ENCODE measurements at places on chromosomes 5 and 9.

GRCh38 chr9:96777426-96777864 is 442 bp downstream of the ZNF510 start:
- DNase-seq, result no peak

GRCh38 chr5:41748631-41749030 is 121.6 kb downstream of the OXCT1 start:
- no peak for DNase-seq

DNA sequence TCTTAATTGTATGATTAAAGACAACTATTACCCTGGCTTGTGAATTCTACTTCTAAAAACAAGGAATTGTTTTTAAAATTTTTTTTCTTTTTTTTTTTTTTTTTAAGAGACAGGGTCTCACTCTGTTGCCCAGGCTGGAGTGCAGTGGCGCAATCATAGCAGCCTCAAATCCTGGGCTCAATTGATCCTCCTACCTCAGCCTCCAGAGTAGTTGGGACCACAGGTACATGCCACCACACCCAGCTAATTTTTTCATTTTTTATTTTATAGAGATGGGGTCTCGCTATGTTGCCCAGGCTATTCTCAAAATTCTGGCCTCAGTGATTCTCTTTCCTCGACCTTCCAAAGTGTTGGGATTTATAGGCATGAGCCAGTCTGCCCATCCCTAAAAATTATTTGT is 62.3 kb downstream of the HABP4 start:
- no peak for DNase-seq

DNA sequence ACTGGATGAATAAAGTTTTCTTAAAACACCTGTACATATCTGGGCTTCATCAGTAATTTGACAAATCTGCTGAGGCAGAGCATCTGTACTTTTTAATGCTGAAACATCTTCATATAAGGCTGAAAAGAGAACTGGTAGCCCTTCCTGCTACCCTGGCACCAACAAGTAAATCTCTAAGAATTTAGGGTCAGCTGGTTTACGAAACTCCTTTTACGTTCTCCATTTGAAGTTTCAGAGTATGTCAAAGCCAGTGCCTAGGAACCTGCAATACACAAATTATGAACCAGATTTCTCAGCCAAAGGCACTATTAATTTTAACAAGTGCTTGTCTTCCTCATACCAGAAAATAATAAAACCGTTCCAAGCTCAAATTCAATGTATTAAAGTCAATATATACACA is 3.8 kb downstream of the ZFAND5 start:
- no peak for DNase-seq

DNA sequence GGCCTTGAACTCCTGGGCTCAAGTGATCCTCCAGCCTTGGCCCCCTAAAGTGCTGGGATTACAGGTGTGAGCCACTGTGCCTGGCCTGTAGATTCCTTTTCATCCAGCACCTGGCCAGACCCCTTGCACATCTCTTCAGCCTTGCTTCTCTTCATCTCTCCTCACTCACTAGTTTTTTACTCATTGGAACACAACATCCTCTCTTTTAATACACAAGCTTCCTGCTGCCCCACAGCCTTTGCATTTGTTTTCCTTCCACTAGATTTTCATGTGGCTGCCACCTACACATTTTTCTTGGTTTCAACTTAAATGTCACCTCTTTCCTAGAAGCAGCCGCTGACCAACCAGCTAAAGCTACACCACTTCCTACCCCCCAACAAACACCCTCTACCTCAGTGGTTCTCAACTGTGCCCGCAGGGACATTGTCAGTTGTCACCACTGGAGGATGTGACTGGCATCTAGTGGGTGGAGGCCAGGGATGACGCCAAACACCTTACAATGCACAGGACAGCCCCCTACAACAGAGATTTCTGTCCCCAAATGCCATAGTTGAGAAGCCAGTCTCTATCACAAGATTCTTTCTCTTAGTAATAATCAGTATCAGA is 33.7 kb downstream of the HAVCR1 start:
- DNase-seq, result no peak

GRCh38 chr9:95116002-95116807 is 201.3 kb downstream of the FANCC start:
- DNase-seq, result no peak

- no peak for DNase-seq
Observed at GRCh38 chr5:133821311-133821741, 147.1 kb downstream of the C5orf15 start.

DNA sequence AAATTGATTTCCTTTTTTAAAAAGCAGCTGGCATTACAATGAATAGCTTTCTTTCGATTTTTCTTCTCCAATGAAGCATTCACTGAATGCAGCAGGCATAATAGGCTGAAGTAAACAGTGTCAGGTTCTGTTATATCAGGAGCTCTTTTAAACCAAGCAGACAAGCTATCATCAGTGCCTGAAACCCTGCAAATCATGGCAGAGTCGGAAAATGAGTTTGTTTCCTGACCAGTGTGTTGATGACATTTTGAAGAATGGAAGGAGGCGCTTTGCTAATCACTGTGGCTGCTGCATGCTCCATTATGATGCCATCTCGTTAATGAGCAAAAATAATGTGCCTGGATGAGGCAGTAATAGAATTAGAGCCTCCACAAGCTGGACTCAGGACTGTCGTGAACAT is 284.5 kb downstream of the ZNF608 start:
- DNase-seq, result no peak

DNA sequence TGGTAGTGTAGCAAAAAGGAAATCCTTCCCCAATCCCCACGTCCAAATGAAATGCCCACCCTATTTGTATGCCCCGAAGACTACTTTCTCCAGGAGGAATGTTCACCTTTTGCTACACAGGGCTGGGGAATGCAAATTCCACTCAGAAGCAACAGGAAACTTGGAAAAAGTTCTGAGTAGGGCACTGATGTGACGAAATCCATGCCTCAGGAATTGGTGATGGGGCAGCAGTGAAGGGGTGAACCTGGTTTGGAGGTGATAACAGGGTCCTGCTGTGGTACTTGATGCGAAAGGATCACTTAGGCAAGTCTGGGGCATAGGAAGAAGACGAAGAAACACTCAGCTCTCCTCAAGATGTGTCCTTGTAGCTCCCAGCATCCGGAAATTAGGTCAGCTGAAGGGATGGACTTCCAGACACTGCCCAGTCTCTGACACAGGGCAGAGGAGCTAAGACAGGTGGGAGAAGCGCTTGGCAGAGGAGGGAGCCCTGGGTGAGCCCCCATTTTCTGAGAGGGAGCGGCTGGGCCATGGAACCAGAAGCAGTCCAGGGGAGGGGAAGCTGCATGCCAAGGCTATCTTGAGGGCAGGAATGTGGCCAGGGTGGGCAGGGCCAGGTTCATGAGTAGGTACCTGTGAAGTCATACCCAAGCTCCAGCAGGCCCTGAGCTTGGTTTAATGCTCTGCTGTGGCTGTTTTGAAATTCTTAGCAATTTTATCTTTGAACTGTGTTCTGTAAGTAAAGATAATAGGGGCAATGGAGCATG is 22.2 kb upstream of the MVB12B start:
- no peak for DNase-seq

GRCh38 chr5:72366324-72366976 is 46.3 kb downstream of the PTCD2 start:
- DNase-seq, result peak; percentile 54

All from omental fat pad (tissue), 4 donors.